Uterine smooth muscle cell (primary cell): ENCODE measurements at places on chromosomes 13 and 19. TPM values are rescaled to one million over a fixed set of nuclear protein-coding genes. Genes with fewer than 3 reads are reported as not detected.

Gene F2RL3
- 0.22 TPM in 1 of 2 replicates, not detected in the other for total RNA-seq

Gene KLK5
- not detected in 2 replicates for total RNA-seq

Gene ELL
- total RNA-seq, result 15.2 and 16.6 TPM in 2 replicates

Gene GARIN5A
- 0.37 TPM in 1 of 2 replicates, not detected in the other for total RNA-seq

Gene FPR1
- total RNA-seq, result 0.11 TPM in 1 of 2 replicates, not detected in the other

Gene SMIM17
- 0.25 TPM in 1 of 2 replicates, not detected in the other for total RNA-seq

Gene GJB2
- total RNA-seq, result not detected in 2 replicates

Gene VSTM1
- total RNA-seq, result not detected in 2 replicates

Gene S1PR5
- total RNA-seq, result 0.12 and 0.44 TPM in 2 replicates

Gene ZNF729
- under 0.01 TPM in 1 of 2 replicates, not detected in the other for total RNA-seq

Gene EPSTI1
- total RNA-seq, result 2.4 TPM in 2 replicates

Gene LILRB2
- not detected in 2 replicates for total RNA-seq

Gene TRAPPC6A
- total RNA-seq, result 2.0 and 11.1 TPM in 2 replicates

Gene PRTN3
- total RNA-seq, result not detected in 2 replicates

Gene BRSK1
- 7.0 and 9.2 TPM in 2 replicates for total RNA-seq

Gene LGI4
- total RNA-seq, result under 0.01 and 0.25 TPM in 2 replicates

Gene ZNF738
- 5.6 and 6.1 TPM in 2 replicates for total RNA-seq

Gene LHB
- total RNA-seq, result not detected in 2 replicates

Gene CEACAM3
- not detected in 2 replicates for total RNA-seq

Gene ERF
- total RNA-seq, result 15.9 and 22.9 TPM in 2 replicates

Gene IL17D
- total RNA-seq, result 1.00 and 1.4 TPM in 2 replicates

Gene POU4F1
- not detected in 2 replicates for total RNA-seq

Gene ANKLE1
- 0.44 and 1.00 TPM in 2 replicates for total RNA-seq

Gene ZNF229
- total RNA-seq, result 8.5 and 11.0 TPM in 2 replicates

Gene NEK5
- 0.11 and 0.12 TPM in 2 replicates for total RNA-seq

Gene ODAD3
- total RNA-seq, result 0.22 and 0.37 TPM in 2 replicates

Gene AMH
- 0.66 and 1.6 TPM in 2 replicates for total RNA-seq

Gene TUBA3C
- total RNA-seq, result not detected in 2 replicates

Gene CASP14
- total RNA-seq, result not detected in 2 replicates

Gene ZFR2
- total RNA-seq, result not detected in 2 replicates

Gene RAB3D
- 5.5 and 6.4 TPM in 2 replicates for total RNA-seq

Gene SIAH3
- under 0.01 TPM in 2 replicates for total RNA-seq

Gene NLRP7
- total RNA-seq, result 0.22 TPM in 1 of 2 replicates, not detected in the other

Gene CRB3
- total RNA-seq, result 0.12 TPM in 1 of 2 replicates, not detected in the other

Gene APLP1
- total RNA-seq, result 3.5 and 6.7 TPM in 2 replicates

Gene ZNF536
- not detected in 2 replicates for total RNA-seq

Gene ZNF561
- total RNA-seq, result 43.3 and 59.1 TPM in 2 replicates

Gene ATP4A
- not detected in 2 replicates for total RNA-seq

Gene ZNF320
- 12.9 and 20.1 TPM in 2 replicates for total RNA-seq

Gene DOCK6
- 17.0 and 18.4 TPM in 2 replicates for total RNA-seq

Gene SYT5
- total RNA-seq, result under 0.01 and 0.12 TPM in 2 replicates
